ENCODE measurements at places on chromosomes 4 and X. TPM values are rescaled to one million over a fixed set of nuclear protein-coding genes. Genes with fewer than 3 reads are reported as not detected.

The PAK3 gene
- 0.64 TPM for total RNA-seq

DNA sequence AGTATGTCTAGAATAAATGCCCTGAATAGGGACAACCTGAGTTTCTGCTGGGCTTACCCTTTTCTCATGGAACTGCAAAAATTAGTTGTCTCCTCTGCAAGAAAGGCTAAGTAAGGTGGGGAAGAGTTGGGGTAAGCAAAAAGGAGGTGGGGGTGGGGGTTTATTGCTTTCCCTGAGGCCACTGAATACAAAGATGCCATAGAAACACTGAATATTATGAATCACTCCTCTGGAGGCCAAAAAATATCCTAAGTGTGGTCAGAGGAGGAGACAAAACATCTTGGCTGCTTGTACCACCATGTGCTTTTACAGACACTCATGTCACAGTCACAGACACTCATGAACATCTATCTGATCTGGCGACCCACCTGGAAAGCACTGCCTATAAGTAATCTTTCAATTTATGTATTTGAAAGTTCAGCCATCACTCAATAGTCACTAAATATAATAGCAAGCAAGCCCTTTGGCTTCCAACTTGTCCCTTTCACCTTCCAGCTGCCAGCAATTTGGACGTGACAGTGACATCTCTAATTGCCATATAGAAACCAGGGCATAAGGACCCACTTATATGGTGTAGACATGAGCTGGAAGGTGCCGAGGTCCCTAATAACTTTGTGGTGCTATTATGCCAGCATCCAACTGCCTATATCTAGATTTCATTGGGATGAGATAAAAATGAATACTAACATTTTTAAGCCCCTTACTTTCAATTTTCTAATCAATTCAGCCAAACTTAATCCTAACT lies 122.7 kb upstream of the CBR4 start:
- no peak for DNase-seq

DNA sequence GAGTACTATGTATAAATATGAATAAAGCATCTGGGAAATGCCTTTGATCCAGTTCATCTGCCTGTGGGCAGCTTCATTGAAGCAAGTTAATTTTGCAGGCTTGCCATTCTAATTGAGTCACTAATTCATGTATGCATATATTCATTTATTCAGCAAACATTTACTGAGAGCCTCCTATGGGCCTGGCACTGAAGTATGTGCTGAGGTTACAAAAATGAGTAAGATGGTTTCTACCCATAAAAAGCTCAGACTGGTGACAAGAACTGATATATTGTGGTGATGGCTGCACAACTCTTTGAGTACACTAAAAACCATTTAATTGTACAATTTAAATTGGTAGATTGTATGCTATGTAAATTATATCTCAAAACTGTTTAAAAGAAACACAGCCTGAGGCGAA lies 1.1 kb upstream of the MRPL1 start:
- no peak for DNase-seq

DNA sequence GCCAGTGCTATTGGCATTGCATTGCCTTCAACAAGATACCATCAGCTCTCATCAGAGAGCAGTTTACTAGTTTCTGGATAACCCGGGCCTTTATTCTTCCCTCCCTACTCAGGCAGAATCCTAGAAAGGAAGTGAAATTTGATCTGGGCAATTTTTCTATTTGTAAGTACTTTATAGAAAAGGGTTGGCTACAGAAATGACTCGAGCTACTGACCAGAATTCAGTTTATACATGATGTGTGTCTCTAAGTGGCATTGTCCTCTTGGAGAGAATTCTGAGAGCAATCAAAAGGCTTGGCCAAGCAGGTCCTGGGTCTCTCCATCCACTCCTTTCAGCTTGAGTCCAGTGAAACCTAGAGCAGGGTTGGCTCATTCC lies 192.7 kb upstream of the LEF1 start:
- no peak for DNase-seq

Measured in left ventricle myocardium superior (tissue), 1 donor.